ENCODE measurements at places on chromosomes 7 and 10. TPM values are rescaled to one million over a fixed set of nuclear protein-coding genes. Genes with fewer than 3 reads are reported as not detected.

Gene ATXN7L1
- 4.3 TPM for total RNA-seq

DNA sequence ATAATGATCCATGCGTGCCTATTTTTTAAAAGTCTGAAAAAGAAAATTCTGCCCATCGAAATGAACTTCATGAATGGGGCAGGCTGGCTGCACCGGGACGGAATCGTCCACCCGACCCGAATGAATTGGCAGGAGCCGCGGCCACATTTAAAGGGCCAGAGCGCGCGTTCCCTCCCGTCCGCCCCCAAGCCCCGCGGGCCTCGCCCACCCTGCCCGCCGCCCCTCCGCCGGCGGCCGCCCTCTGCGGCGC lies 319 bp upstream of the GATA3 start:
- no peak overlapping the region for H3K27ac ChIP-seq
- DNase-seq = no peak
- no peaks in the 10 kb centered on the region for H3K4me1 ChIP-seq
- no peaks in the 10 kb centered on the region for H3K36me3 ChIP-seq
- peak overlapping the region; percentile 52 for H3K4me3 ChIP-seq

Gene HYAL4
- total RNA-seq = not detected

GRCh38 chr10:4688601-4689000 lies 137.4 kb upstream of the AKR1E2 start:
- H3K27me3 ChIP-seq = no peaks in the 10 kb centered on the region
- H3K4me1 ChIP-seq = peaks cover 23% of the 10 kb centered on the region
- H3K36me3 ChIP-seq = no peaks in the 10 kb centered on the region
- DNase-seq = no peak
- no peak overlapping the region for H3K4me3 ChIP-seq
- H3K27ac ChIP-seq = no peak overlapping the region

DNA sequence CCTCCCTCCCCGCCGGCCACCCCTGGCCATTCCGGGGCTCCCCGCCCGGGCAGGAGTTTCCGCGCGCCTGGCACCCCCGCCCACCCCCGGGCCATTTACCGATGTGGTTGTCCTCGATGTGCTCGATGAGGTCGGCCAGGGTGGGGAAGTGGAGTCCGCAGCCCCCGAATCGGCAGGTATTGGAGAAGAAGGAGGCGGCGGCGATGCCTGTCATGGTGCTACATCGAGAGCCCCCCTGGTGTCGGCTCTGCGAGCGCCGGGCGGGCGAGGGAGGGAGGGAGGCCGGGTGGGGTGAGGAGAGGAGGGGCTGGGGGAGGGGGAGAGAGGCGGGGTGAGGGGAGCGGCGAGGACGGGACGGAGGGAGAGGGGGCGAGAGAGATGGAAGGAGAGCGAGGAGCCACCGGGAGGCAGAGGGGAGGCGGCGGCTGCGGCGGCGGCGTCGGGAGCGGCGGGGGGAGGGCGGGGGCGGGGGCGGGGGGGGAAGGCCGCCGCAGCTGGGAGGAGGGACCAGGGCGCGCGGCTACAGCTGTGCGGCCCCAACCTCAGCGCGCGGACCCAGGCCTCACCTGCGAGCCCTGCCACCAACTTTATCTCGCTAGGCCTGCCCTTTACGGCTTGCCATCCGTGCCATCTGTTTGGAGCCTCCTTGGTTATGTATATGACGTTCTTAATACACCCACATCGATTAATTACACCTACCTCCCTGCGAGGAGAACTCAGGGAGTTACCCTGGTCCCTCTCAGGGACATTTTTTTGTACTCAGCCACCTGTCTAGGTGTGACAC lies at the start of gene JAZF1:
TSS of gene JAZF1 (minus strand) at position 432 of the 784 bp plus-strand sequence.
- no peaks in the 10 kb centered on the region for H3K36me3 ChIP-seq
- H3K4me3 ChIP-seq = peak within 1 kb of the TSS; percentile 100
- H3K4me1 ChIP-seq = peaks cover 24% of the 10 kb centered on the region
- H3K27ac ChIP-seq = peak within 1 kb of the TSS; percentile 98
- no peaks in the 10 kb centered on the region for H3K27me3 ChIP-seq
- peak; percentile 63 for DNase-seq

DNA sequence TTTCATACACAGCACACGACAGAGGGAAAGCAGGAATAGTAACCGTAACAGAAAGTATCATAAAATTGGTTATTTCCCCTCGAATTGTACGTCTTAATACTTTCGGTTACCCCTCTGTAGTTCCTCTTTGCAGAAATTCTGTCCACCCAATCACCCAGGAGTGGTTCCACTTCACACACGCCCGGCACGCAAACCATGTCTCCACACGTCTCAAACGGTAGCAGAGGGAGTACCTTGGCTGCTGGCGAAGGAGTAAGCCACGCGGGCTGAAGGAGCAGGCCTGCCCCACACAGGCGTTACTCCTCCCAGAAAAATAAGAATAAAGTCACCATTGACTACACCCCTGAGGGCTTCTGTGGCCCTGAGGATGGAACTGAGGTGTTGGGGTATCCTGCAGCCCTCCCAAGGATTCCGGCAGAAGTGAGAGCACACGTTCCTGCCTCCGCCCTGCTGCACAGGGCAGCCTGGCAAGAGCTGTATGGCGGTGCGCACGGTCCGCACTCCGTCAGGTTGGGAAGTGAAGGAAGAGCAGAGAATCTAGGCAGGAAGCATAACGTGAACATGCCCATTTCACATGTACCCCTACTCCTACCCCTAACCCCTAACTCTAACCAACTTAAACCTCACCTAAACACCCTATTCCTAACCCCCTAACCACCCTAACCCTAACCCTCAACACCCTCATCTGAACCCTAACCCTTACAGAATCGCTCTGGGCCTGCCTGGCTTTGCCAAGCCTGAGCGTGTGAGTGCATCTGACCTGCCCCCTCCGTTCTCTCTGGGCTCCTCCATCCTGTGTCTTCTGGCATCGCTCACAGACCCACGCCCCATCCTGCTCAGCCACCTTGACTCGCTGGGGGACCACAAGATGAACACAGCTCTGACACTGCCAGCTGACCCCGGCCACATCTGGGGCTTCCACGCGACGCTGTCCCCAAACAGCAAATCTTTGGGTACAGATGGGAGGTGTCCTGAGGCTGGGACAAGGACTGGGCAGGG lies 18.2 kb downstream of the GPR146 start:
- H3K27me3 ChIP-seq = no peaks in the 10 kb centered on the region
- no peaks in the 10 kb centered on the region for H3K36me3 ChIP-seq
- H3K27ac ChIP-seq = no peak overlapping the region
- peaks cover 10% of the 10 kb centered on the region for H3K4me1 ChIP-seq

DNA sequence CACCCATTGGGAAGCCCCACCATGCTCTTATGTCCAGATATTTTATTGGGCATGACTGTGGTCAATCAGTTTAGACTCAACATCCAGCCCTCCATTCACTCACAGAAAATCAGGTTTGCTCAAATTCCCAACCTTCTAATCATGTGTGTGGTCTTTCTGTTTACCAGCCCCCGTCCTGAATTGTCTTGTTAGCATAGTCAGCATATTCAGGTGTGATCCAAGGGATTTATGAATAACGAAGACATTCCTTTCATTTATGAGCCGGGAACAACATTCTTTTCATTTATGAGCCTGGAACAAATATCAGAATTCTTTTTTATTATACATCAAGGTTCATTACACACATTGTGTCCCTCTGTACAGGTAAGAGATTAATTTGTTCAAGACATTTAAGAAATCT lies 376.3 kb upstream of the POM121L12 start:
- no peak for DNase-seq
- no peaks in the 10 kb centered on the region for H3K36me3 ChIP-seq
- H3K4me3 ChIP-seq = no peak overlapping the region
- no peaks in the 10 kb centered on the region for H3K4me1 ChIP-seq
- no peak overlapping the region for H3K27ac ChIP-seq

DNA sequence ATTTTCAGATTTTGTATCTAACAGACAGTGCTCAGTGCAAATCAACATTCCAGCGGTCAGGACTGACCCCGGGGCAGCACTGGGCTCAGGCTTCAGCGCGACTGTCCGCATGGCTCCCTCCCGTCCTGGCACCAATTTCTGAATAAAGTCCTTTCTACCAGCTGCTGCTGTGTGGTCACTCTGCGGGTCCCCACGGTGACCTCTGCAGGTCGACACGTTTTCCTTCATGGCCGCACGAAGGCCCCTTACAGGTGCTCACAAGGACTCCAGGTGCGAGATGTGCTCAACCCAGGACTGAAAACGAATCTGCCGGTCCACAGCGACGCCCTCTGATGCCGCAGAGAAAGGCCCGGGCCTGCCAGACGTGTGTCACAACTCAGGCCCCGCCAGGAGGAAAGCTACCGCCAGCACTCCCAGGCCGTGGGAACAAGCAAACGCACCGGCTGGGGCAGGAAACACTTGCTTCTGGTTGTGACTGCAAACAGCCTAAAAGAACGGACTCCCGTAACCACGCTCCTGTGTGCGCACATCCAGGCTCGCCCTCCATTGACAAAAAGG lies 3.7 kb upstream of the UTF1 start:
- no peaks in the 10 kb centered on the region for H3K36me3 ChIP-seq
- no peak overlapping the region for H3K27ac ChIP-seq

DNA sequence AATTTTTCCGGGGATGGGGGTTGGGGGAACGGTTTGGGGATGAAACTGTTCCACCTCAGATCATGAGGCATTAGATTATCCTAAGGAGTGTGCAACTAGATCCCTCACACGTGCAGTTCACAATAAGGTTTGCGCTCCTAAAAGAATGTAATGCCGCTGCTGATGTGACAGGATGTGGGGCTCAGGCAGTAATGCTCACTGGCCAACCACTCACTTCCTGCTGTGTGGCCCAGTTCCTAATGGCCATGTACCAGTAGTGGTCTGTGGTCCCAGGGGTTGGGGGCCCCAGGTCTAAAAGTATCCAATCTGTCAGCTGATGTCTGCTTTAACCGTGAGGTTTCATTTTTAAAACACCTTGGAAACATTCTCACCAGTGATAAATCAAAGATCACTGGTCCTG lies 2.2 kb downstream of the STN1 start:
- no peak for DNase-seq
- H3K27ac ChIP-seq = peak overlapping the region; percentile 26
- H3K36me3 ChIP-seq = no peaks in the 10 kb centered on the region
- no peak overlapping the region for H3K4me3 ChIP-seq
- no peaks in the 10 kb centered on the region for H3K27me3 ChIP-seq

DNA sequence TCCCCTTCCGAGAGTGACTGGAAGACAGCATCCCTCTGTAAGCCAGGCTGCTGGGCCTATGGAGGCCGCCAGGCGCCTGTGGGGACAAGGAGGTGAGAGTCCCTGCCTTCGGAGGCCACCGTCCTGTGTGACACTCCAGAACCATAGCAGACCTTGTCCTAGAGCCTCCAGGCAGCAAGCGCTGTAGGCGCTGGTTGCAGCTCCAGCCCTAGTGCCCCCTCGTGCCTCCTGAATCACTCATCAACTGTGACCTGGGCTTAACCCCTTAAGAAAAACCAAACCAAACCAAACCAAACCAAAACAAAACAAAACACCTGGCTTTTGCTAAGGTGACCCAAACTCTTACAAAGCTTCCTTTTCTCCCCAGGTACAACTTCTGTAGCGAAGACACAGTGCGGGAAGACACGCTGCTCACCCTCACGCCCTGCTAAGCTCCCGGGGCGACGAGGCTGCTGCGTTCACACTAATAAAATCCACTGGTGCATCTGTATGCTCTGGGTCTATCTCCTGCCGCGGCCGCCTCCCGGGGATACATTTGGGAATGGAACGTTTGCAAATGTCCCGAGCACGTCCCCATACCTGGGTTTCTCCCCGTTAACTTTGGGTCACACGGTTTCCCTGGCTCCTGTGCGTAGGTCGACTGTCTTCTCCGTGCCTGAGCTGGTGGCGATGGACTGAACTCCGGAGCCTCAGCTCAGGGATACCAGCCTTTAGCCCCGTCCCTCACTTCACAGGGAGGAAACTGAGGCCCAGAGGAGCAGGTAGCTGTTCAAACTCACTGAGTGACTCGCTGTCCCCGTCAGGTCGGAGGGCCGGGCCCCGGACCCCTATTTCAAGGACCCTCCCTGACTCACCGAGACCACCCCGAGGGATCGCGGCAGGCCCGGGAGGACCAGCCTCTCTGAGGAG lies 11.8 kb upstream of the PNLIPRP2 start:
- DNase-seq = no peak
- no peak overlapping the region for H3K4me3 ChIP-seq
- H3K36me3 ChIP-seq = no peaks in the 10 kb centered on the region
- no peaks in the 10 kb centered on the region for H3K4me1 ChIP-seq

- DNase-seq = no peak
- H3K27me3 ChIP-seq = no peaks in the 10 kb centered on the region
- no peaks in the 10 kb centered on the region for H3K4me1 ChIP-seq
- no peak overlapping the region for H3K4me3 ChIP-seq
These were observed 152.4 kb downstream of the PRPF18 start for GRCh38 chr10:13739183-13739582.

- no peak for DNase-seq
- H3K4me3 ChIP-seq = no peak overlapping the region
- no peaks in the 10 kb centered on the region for H3K36me3 ChIP-seq
- no peaks in the 10 kb centered on the region for H3K4me1 ChIP-seq
These were observed 72.0 kb upstream of the MTPN start for GRCh38 chr7:136049117-136049516.

DNA sequence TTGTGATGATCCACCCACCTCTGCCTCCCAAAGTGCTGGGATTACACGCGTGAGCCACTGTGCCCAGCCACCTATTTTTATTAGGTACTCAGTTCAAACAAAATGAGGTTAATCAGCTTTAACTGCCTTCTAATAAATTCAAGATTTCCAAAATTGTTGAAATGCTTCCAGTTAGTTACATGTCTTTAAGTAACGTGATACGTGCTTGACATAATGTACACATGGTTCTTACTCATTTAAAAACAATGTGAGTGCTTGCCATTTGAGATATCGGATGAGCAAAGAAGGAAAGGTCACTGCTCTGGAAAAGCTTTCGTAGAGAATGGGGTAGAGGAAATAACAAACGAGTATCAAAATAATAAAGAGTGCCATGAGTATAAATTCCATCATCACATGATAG lies 83.6 kb downstream of the KMT2E start:
- peaks cover 23% of the 10 kb centered on the region for H3K36me3 ChIP-seq
- peaks cover 7% of the 10 kb centered on the region for H3K4me1 ChIP-seq
- peak; percentile 96 for DNase-seq
- no peak overlapping the region for H3K4me3 ChIP-seq

DNA sequence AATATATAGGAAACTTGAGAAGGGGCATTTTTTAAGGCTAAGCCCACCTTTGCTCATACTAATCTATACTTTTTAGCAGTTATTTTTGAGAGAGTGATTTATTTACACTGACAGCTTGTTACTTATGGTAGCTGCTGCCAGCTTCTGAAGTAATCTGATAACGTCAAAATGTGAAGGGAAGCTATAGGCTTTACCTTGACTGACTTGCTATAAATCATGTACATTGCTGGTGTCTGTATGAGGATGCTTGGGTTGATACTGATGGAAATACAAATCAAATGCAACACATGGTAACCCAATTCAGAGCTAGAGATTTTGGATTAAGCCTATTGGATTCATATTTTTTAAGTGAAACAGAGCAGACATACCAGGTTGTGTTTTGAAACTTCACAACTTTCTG lies 299.4 kb downstream of the LRMDA start:
- no peak overlapping the region for H3K4me3 ChIP-seq
- no peak overlapping the region for H3K27ac ChIP-seq
- H3K4me1 ChIP-seq = no peaks in the 10 kb centered on the region
- DNase-seq = no peak

GRCh38 chr10:84567133-84567532 lies 238.7 kb downstream of the CCSER2 start:
- no peak for DNase-seq
- H3K27me3 ChIP-seq = no peaks in the 10 kb centered on the region
- no peaks in the 10 kb centered on the region for H3K36me3 ChIP-seq
- no peak overlapping the region for H3K27ac ChIP-seq
- H3K4me1 ChIP-seq = no peaks in the 10 kb centered on the region
- no peak overlapping the region for H3K4me3 ChIP-seq

Gene CALY
- total RNA-seq = not detected

GRCh38 chr10:124731551-124731950 lies 12.6 kb downstream of the FAM53B start:
- H3K27me3 ChIP-seq = no peaks in the 10 kb centered on the region
- H3K27ac ChIP-seq = no peak overlapping the region
- H3K36me3 ChIP-seq = 0 out of 2 replicates have a peak, but pooled peaks cover 1% of the 10 kb centered on the region
- peaks cover 15% of the 10 kb centered on the region for H3K4me1 ChIP-seq
- DNase-seq = no peak

Gene TSPAN15
- total RNA-seq = not detected

Gene ZNF138
- 3.6 TPM for total RNA-seq

Data from IMR-90 (cell line).